ENCODE measurements at places on chromosomes 16 and 17. TPM values are rescaled to one million over a fixed set of nuclear protein-coding genes. Genes with fewer than 3 reads are reported as not detected.

GRCh38 chr17:5220074-5220473, 14.6 kb downstream of the SCIMP start:
- DNase-seq: no peak
- no peak overlapping the region for H3K4me3 ChIP-seq
- H3K36me3 ChIP-seq: peaks cover 2% of the 10 kb centered on the region
- H3K27ac ChIP-seq: no peak overlapping the region
- H3K27me3 ChIP-seq: no peaks in the 10 kb centered on the region
- peaks cover 10% of the 10 kb centered on the region for H3K4me1 ChIP-seq

- H3K4me3 ChIP-seq: no peak overlapping the region
- no peaks in the 10 kb centered on the region for H3K4me1 ChIP-seq
- no peak overlapping the region for H3K27ac ChIP-seq
- H3K27me3 ChIP-seq: no peaks in the 10 kb centered on the region
- no peak for DNase-seq
- no peaks in the 10 kb centered on the region for H3K36me3 ChIP-seq
Measured at GRCh38 chr17:61482467-61482866, 30.2 kb downstream of the TBX4 start.

The GRAP gene
- total RNA-seq: 11.2 TPM

The IKZF3 gene
- total RNA-seq: 50.4 TPM

The ITGAX gene
- total RNA-seq: 5.3 TPM

The SOCS7 gene
- total RNA-seq: 25.3 TPM

The CDRT4 gene
- total RNA-seq: 3.6 TPM

The AANAT gene
- total RNA-seq: not detected

Measured in activated CD4-positive, alpha-beta T cell treated with anti-CD3 and anti-CD28 coated beads for 36 hours (primary cell).